Fibroblast of skin of right quadriceps (primary cell): ENCODE measurements at places on chromosomes 12 and 14.
A peak's percentile ranks its signal among the peaks of the same experiment; 100 is the strongest.

GRCh38 chr12:63989301-63989845, 144.9 kb downstream of the SRGAP1 start:
- peak; percentile 71 for DNase-seq

- DNase-seq, result no peak
These were observed 44.7 kb upstream of the SINHCAF start for GRCh38 chr12:31370531-31371255.

- DNase-seq, result no peak
These were observed 192.8 kb downstream of the NRXN3 start for GRCh38 chr14:78363008-78363407.

- no peak for DNase-seq
These were observed 71.8 kb upstream of the GZMB start for GRCh38 chr14:24705840-24706239.

- DNase-seq, result peak; percentile 77
These were observed 133.6 kb downstream of the MED13L start for GRCh38 chr12:116143909-116144308.

- DNase-seq, result no peak
These were observed 396.9 kb downstream of the TMTC2 start for GRCh38 chr12:83083616-83084015.

GRCh38 chr12:42766754-42767153, 177.2 kb upstream of the PRICKLE1 start:
- no peak for DNase-seq

DNA sequence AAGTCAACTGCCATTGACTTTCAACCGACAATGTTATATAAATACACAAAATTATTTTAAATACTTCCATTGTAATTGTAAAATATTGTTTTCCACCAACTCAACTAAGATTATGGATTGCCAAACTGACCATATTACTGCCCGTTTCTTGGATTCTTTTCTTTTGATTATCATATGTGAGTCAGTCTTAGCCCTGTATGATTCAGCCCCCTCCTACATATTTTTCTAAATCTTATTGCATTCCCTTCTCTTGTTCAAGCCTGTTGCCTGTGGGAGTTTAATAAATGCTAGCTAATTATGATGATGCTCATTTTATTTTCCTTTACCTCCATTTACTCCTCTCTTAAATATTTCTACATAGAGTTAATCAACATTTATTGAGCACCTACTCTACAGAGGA, 6.8 kb downstream of the RASSF9 start:
- DNase-seq, result peak; percentile 54

GRCh38 chr12:116620492-116621191, 61.5 kb downstream of the MAP1LC3B2 start:
- no peak for DNase-seq

GRCh38 chr12:39831587-39832315, 212.1 kb upstream of the ABCD2 start:
- no peak for DNase-seq

- peak; percentile 42 for DNase-seq
These were observed 203.1 kb downstream of the ITPR2 start for GRCh38 chr12:26629864-26630263.

DNA sequence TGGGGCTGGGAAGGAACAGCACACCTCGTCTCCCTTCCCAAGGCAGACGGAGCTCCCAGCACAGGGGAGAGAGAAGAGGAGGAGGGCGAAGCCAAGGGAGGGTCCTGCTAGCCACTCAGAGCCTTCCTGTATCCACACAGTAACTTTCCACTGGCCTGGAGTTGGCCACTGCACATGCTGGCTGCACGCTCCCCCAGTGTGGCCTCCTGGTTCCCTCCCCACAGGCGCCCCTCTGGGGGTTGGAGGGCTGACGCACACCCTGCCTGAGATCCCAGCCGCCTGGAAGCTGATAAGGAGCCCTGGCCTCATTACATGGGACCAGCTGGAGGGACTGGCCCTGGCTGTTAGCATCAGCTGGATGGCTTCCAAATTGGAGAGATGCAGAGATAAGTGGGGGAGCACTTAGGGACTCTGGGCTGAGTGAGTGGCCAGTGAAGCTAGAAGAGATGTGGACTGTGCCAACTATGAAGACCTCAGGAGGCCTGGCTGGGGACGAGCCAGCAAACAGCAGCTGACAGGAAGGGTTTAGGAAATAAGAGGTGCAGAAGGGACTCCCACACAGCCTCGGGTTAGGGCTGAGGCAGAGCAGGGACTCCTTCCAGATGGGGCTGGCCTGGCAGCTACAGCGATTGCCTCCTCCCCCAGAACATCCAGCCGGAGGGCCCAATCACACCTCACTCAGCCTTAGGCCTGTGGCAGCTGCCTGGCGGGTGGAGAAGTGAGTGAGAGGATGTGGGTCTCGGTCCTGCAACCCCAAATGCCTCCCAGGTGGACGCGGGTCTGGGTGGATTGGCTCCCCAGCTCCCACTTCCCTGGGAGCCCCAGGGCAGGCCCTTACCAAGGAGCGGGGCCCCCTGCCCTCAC, 26.3 kb upstream of the BCDIN3D start:
- DNase-seq, result peak; percentile 92

DNA sequence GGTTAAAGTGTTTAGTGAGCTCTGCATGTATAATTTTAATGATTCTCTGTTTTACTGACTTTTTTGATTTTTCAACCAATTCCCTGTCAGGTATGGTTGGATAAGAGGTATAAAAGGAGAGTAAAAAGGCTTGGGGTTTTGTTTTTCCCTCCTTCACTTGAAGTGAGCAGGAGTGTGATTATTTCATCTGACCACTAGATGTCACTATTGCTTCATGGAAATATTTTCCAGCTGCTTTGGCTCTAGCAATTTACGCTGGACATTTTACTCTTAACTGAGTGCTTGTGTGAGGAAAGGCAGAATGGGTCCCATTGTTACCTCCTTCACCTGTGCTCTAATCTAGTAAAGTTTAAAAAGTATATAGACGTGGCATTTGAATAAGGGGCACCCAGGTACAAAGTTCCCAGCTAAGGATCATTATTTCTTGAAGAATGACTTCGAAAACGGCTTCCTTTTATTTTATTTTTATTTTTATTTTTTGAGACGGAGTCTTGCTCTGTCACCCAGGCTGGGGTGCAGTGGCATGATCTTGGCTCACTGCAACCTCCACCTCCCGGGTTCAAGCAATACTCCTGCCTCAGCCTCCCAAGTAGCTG, 66.5 kb downstream of the TBC1D30 start:
- DNase-seq, result peak; percentile 62

- DNase-seq, result peak; percentile 7
These were observed 5.5 kb upstream of the LMNTD1 start for GRCh38 chr12:25558586-25558985.

DNA sequence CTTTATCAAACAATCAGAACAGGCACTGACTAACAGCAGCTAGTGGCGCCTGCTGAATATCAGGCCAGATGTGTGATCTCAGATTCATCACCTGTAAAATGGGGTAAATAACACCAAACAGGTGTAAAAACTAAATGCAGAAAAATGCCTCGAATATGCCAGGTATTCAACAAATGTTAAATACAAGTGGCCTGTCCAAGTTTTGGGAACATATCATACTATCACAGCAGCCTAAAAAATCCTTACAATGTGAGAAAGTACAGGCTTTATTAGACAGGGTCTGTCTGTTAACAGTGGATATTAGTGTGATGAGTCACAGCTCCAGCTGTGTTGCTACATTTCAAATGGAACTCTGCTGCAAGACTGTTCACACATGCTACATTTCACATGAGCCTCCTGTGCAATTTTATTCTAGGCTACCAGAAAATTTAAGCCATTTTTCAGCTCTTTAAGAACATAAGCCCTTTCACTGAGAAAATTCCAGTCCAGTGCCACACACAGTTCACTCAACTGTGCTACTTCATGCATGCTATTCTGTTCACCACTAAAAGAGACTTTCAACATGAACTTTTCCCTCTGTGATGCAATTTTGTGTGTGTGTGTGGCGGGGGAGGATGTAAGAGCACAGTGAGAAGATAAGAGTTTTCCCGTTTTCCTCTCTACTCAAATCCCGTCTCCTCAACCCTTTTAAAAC, 56.7 kb downstream of the MSRB3 start:
- peak; percentile 93 for DNase-seq

- no peak for DNase-seq
These were observed 216 bp downstream of the IKBIP start for GRCh38 chr12:98644433-98644711.
